ENCODE measurements at places on chromosomes 3 and 15.
A peak's percentile ranks its signal among the peaks of the same experiment; 100 is the strongest.

DNA sequence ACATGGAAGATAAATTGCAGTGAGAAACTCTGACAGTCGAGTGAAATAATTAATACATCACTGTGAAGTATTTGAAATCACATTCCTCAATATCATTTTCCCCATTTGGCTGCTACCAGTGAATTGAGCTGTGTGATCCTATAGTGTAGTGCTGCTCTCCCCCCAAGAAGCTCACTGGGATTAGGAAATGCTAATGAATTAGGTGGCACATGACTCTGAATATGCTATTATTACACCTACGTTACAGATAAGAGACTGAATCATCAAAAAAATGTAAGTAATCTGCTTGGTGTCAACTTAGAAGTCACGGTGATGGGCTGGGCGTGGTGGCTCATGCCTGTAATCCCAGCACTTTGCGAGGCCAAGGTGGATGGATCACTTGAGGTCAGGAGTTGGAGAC lies 34.7 kb upstream of the SYNM start:
- peak; percentile 20 for DNase-seq

GRCh38 chr3:43859766-43860165 lies 169.0 kb downstream of the ABHD5 start:
- DNase-seq: no peak

DNA sequence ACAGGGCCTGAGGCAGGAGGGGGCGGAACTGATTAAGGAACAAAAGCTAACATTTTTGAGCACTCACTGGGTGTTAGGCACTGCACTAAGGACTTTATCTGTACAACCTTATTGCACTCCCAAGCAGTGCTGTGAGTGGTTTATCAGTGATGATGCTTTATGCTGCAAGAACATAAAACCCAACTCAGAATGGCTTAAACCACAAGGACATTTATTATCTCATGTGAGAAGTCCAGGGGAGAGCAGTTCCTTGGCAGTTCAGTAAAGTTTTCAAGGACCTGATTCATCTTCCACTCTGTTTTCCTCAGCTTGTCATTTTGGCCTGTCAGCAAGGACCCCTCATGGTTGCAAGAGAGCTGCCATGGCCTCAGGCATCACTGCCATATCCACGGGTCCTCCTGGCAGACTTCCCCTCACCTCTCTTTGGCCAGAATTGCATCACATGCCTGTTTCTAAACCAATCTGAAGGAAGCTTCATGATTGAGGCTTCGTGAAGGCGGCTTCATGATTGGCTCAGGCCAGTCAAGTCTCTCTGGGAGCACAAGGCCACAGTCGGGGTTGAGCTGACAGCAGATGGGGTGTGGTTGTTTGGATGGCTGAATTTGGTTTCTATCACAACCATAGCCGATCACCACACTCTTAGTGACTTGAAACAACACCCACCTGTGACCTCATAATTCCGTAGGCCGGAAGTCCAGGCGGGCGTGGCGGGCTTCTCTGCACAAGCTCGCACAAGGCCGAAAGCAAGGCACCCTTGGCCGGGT lies 15.8 kb downstream of the EFCC1 start:
- no peak for DNase-seq

GRCh38 chr15:80659375-80659774 lies 35.7 kb upstream of the ABHD17C start:
- peak; percentile 55 for DNase-seq

Measured in fibroblast of skin of right biceps (primary cell).